ENCODE measurements at places on chromosomes 4 and X. TPM values are rescaled to one million over a fixed set of nuclear protein-coding genes. Genes with fewer than 3 reads are reported as not detected.

The GABRE gene
- 21.1 TPM for polyA plus RNA-seq

The CDS1 gene
- polyA plus RNA-seq, result 29.9 TPM

The ARMCX2 gene
- polyA plus RNA-seq, result 34.4 TPM

The USP17L28 gene
- not detected for polyA plus RNA-seq

The CACNA1F gene
- polyA plus RNA-seq, result 0.22 TPM

The INPP4B gene
- polyA plus RNA-seq, result 4.5 TPM

The KDR gene
- polyA plus RNA-seq, result 7.1 TPM

The L1CAM gene
- 16.3 TPM for polyA plus RNA-seq

The VCX3A gene
- polyA plus RNA-seq, result 0.10 TPM

The NAA11 gene
- not detected for polyA plus RNA-seq

The SYP gene
- polyA plus RNA-seq, result 2.2 TPM

The KLHL13 gene
- 4.2 TPM for polyA plus RNA-seq

The SPANXC gene
- polyA plus RNA-seq, result not detected

The ASB5 gene
- 0.01 TPM for polyA plus RNA-seq

The KIF4A gene
- polyA plus RNA-seq, result 7.2 TPM

The GLRA3 gene
- 0.04 TPM for polyA plus RNA-seq

The HTN3 gene
- polyA plus RNA-seq, result not detected

The TET2 gene
- 18.9 TPM for polyA plus RNA-seq

The RBM46 gene
- polyA plus RNA-seq, result 0.01 TPM

The PCSK1N gene
- 8.1 TPM for polyA plus RNA-seq

The HTR2C gene
- polyA plus RNA-seq, result not detected

The TRAPPC2 gene
- polyA plus RNA-seq, result 6.4 TPM

The NOX1 gene
- not detected for polyA plus RNA-seq

The PCDH10 gene
- polyA plus RNA-seq, result 0.73 TPM

The CSN1S1 gene
- polyA plus RNA-seq, result not detected

The ZNF732 gene
- not detected for polyA plus RNA-seq

The QRFPR gene
- 0.03 TPM for polyA plus RNA-seq

The FHDC1 gene
- polyA plus RNA-seq, result 3.7 TPM

The AMTN gene
- not detected for polyA plus RNA-seq

The DMP1 gene
- polyA plus RNA-seq, result not detected

The ADGRG4 gene
- 0.81 TPM for polyA plus RNA-seq

The F11 gene
- polyA plus RNA-seq, result 4.2 TPM

The PNMA3 gene
- not detected for polyA plus RNA-seq

The AADAT gene
- 1.7 TPM for polyA plus RNA-seq

The SLC34A2 gene
- polyA plus RNA-seq, result 28.6 TPM

The CLGN gene
- 0.88 TPM for polyA plus RNA-seq

The TLR1 gene
- polyA plus RNA-seq, result 0.54 TPM

The C4orf36 gene
- 4.0 TPM for polyA plus RNA-seq

The LRAT gene
- 4.3 TPM for polyA plus RNA-seq

The ATP1B4 gene
- not detected for polyA plus RNA-seq

The OCIAD1 gene
- polyA plus RNA-seq, result 205 TPM
